Stimulated activated CD4-positive, alpha-beta T cell treated with anti-CD3 and anti-CD28 coated beads, Interleukin-4, amount 100 ng/mL, for 1 hour (primary cell): ENCODE measurements at places on chromosomes 11 and 22.

GRCh38 chr22:29203488-29204454 lies 1.9 kb upstream of the EMID1 start:
- no peak for DNase-seq

- no peak for DNase-seq
These were observed 130.9 kb upstream of the SEZ6L start for GRCh38 chr22:26038365-26038764.

- DNase-seq: no peak
These were observed 10.4 kb downstream of the GALNT18 start for GRCh38 chr11:11611381-11611780.

DNA sequence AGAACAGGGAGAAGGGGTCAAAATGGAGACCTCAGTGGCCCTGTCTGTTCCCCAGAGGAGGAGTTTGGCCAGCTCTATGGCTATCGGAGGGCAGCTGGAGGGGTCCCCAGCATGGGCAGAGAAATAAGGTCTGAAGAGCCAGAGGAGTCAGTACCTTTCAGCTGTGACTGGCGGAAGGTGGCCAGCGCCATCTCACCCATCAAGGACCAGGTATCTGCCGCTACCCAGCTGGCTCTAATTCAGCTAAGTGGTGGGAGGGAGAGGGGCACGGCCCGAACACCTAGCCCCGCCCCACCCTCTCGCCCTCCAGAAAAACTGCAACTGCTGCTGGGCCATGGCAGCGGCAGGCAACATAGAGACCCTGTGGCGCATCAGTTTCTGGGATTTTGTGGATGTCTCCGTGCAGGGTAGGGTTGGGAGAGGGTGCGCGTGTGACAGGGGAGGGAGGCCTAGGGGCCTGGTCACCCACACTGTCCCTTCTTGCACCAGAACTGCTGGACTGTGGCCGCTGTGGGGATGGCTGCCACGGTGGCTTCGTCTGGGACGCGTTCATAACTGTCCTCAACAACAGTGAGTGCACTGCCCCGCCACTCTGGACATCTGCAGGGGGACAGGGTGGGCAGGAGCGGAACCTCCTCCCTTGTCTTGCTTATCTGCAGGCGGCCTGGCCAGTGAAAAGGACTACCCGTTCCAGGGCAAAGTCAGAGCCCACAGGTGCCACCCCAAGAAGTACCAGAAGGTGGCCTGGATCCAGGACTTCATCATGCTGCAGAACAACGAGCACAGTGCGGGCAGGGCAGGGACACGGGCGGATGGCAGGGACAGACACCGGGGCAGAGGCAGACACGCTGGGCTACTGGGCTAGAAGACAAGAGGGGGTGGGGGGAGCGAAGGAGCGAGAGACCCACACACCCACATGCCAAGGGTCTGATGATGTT lies 2.8 kb downstream of the CTSW start:
- no peak for DNase-seq

DNA sequence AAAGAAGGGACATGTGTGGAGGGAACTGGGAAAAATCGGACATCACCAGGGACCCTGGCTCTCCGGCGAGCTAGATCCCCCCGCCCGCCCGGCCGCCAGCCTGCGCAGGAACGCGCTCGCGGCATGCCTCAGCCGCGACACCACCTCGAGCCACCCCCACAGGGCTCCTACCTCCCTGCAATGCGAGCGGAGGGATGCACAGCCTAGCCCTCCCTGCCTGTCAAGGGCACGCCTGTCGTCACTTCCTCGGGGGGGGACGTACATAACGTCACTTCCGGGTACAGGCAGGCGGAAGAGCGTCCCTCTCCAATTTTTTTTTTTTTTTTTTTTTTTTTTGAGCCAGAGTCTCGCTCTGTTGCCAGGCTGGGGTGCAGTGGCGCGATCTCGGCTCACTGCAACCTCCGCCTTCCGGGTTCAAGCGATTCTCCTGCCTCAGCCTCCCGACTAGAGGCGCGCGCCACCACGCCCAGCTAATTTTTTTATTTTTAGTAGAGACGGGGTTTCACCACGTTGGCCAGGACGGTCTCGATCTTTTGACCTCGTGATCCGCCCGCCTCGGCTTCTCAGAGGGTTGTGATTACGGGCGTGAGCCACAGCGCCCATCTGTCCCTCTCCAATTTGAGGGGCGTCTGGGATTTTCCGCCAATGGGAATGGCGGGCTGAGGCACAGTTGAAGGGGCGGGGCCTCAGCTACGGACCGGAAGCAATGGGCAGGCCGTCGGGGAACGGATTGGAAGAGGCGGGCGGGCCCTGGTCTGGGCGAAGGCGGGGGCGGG lies at the start of gene TXN2:
TXN2 (minus strand) TSS at position 248 of the 776 bp plus-strand sequence. CDS start 803 bp downstream, outside the sequence.
- peak; percentile 94 for DNase-seq

- no peak for DNase-seq
These were observed 13.0 kb downstream of the MYO7A start for GRCh38 chr11:77141034-77141433.

GRCh38 chr11:75350743-75351540 lies 519 bp downstream of the ARRB1 start:
- DNase-seq: peak; percentile 49

- DNase-seq: no peak
These were observed 40.0 kb downstream of the DUSP8 start for GRCh38 chr11:1532014-1532586.

DNA sequence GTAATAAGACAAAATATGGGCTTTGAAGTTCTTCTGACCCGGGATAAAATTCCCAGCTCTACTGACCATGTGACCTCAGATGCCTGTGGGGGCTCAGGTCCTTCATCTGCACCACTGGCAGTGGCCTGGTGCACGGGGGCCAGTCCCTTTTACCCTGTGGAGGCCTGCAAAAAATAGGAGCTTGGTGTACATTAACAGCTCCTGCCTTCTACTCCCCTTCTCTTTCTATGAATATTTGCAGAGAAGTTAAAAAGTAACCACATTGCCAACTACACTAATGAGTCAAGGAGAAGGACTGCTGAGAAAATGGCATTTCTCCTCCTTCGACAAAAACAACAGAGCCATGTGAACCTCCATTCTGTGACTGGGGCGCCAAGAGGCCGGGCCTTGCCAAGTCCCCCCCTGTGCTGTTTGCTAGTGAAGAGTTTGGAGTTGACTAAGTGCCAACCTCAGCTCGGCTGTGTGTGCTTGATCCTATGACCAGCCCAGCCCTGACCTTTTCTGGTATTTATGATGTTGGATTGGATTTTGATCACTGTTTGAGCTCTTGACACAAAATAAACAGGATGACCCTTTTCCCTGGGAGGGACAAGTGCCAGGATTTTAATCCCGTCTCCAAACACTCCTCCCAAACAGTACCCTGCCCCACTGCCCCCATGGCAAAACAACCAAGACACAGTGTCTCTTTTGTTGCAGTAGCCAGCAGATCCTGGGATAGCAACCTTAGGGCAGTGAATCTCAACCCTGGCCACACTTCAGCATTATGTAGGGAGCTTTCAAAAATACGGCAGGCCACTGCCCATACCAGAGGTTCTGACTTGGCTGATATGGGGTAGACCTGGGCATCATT lies 380.1 kb downstream of the LARGE1 start:
- DNase-seq: no peak

- DNase-seq: no peak
These were observed 15.7 kb downstream of the SLN start for GRCh38 chr11:107696140-107696539.

GRCh38 chr11:34926831-34927132 lies 10.4 kb downstream of the PDHX start:
- no peak for DNase-seq

DNA sequence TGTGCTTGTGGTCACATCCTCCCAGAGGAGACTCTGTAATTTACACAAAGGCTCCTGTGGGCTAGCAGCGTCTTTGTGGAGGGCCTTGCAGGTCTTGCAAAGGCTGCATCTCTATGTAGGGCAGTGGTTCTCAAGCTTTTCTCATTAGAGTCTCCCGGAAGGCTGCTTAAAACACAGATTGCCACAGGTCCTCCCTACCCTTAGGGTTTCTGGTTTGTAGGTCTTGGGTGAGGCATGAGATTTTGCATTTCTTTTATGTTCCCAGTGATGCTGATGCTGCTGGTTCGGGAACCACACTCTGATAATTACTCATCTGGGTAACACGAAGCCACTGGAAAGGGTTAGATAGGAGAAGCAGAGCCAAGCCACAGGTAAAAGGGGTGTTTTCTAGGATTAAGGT lies 151.3 kb upstream of the ZBED5 start:
- DNase-seq: no peak

GRCh38 chr11:78851878-78852586 lies 277.4 kb upstream of the NARS2 start:
- DNase-seq: no peak

GRCh38 chr11:79253280-79253679 lies 187.6 kb downstream of the TENM4 start:
- no peak for DNase-seq

GRCh38 chr11:78784321-78785061 lies 209.8 kb upstream of the NARS2 start:
- DNase-seq: no peak

GRCh38 chr11:1502168-1502953 lies 15.8 kb upstream of the MOB2 start:
- DNase-seq: no peak

- no peak for DNase-seq
These were observed 204 bp downstream of the FADS2 start for GRCh38 chr11:61828379-61828628.

DNA sequence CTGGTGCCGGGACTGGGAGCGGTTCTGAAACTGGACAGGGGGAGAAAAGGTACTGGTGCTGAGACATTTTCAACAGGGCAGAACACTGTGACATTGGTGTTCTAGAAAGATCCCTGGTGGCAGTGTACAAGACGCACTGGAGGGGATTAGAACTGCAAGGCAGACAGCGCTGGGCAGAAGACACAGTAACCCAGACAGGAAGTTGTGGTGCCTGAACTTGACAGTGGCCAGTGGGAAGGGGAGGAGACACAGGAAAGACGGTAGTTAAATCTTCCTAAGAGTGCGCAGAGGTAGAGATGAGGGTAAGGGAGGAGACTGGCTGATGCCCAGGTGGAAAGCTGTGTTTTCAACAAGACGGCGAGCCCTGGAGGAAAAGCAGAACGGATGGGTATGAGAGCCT lies 24.5 kb downstream of the FAM227A start:
- DNase-seq: no peak

- no peak for DNase-seq
These were observed 47.7 kb downstream of the COMMD9 start for GRCh38 chr11:36241497-36241896.

DNA sequence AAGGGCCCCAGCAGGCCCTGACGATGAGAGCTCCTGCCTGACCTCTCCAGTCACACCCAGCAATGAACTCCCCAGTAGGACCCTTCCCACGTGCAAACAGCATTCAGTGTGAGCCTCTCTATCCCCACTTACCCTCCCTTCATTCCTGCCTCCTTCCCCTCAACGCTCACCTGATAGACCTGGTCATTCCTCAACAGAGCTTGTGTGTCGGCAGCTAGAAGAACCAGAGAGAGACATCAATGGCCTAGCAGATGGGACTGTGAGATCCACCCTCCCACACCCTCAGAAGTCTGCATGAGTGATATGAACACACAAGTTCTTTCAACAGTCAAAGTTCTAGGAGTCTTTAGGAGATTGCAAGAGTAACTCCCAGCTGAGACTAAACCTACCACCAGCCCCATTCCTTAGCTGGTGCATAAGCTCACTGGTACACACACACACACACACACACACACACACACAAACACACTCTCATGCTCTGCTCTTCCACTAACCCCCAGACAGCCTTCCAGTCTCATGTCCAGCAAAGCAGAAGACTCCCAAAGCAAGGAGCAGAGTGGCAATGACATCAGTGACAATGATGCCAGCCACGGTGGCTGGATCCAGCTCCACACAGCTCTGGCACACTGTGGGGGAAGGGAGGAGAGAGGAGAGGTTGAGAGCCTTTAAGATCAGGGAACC lies 3.1 kb downstream of the CD3D start:
- no peak for DNase-seq

GRCh38 chr11:97638641-97639224 lies 1248.9 kb downstream of the JRKL start:
- no peak for DNase-seq

GRCh38 chr11:6603287-6604080 lies at the start of the genes ILK and RRP8:
ILK (plus strand) TSS chr11:6603774; CDS start chr11:6604272, 498 bp downstream.
RRP8 (minus strand) TSS chr11:6603616; CDS start chr11:6603502, 114 bp downstream.
- DNase-seq: peak; percentile 86

GRCh38 chr11:46359953-46360352 lies 12.7 kb downstream of the DGKZ start:
- no peak for DNase-seq

DNA sequence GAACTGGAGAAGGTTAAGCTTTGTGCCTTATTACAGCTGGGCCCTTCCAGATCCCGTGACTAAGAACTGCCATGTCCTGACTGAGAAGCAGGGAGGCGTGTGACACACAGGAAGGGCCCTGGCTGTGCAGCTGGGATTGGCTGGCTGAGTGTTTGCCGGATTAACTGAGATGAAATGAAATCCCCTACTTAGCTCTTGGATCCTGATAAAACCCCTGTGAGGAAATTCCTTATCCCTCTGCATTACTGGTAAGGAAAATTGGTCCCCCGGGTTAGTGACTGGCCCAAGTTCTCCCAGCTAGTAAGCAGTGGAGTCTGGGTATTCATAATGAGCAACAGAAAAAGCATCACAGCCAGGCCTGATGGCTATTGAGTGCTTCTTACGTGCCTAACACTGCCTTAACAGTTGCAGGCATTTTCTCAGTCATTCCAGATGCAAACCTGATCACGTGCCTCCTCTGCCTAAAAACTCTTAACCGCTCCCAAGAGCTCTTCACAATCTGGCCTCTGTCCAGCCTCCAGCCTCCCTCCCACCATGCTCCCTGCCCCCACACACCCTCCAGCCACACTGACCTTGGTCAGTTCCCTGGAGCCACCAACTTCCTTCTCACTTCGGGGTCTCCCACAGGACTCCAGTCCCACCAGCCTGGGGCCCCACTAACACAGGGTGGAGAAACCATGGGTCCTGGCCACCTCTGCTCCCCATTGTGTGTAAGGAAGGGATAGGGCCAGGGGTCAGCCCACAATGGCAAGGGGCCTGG lies 37.8 kb downstream of the ARRB1 start:
- DNase-seq: no peak

- DNase-seq: no peak
These were observed 146.8 kb downstream of the ENTHD1 start for GRCh38 chr22:39746600-39747262.

DNA sequence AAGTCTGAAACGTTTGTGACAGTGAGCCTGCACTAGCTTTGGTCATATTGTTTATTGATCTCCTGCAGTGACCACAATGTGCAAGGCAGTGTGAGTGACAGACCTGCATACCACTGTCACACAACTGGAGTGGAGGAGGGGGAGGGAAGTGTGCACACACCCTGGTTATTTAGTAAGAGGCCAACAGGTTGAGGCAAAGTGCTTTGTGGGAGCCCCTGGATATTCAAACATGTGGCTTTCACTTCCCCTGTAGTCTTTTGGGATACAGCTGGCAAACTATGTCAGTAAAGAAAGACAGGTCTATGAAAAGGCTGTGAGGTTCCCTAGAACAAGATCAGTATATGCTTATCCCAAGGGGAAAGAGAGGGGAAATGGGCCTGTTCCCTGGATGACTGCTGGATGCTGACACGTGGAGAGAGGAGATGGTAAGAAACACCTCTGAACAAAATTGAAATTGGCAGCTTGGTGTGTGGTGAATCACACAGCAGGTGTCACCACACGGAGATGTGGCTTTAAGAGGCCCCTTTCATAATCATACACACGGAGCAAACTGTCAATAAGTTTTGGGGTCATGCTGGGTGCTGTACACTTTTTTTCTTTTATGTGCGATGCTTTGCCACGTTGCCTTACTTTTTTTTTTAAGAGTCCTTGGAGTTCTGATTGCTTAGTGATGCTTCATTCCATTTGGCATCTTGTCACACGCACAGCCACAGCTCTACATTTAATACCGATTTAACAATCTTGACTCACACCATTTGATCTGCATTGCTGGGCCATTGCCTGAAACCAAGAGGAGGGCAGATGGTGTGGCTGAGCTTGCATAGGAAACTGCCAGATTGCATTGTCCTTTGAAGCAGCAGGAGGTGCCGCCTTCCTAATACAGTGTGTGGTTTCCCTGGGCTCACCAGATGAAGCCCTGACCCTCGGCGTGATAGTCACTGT lies 11.3 kb downstream of the OSBP2 start:
- no peak for DNase-seq
